ENCODE measurements at places on chromosomes 7 and 10. TPM values are rescaled to one million over a fixed set of nuclear protein-coding genes. Genes with fewer than 3 reads are reported as not detected.

Gene SAP25
- 0.44 TPM for total RNA-seq

Gene MINDY4
- total RNA-seq = 2.3 TPM

Gene ASB10
- not detected for total RNA-seq

Gene SOSTDC1
- not detected for total RNA-seq

Gene TFPI2
- 208 TPM for total RNA-seq

Gene APBB1IP
- 5.2 TPM for total RNA-seq

Gene GRM8
- total RNA-seq = not detected

Gene GNGT1
- not detected for total RNA-seq

Gene IDE
- 21.2 TPM for total RNA-seq
